ENCODE measurements at places on chromosomes 16 and 17. TPM values are rescaled to one million over a fixed set of nuclear protein-coding genes. Genes with fewer than 3 reads are reported as not detected.
A peak's percentile ranks its signal among the peaks of the same experiment; 100 is the strongest.

The PIGS gene
- total RNA-seq: 54.5 TPM

The CEP112 gene
- 10.6 TPM for total RNA-seq

The KCNH6 gene
- not detected for total RNA-seq

The FOXN1 gene
- total RNA-seq: not detected

The HLF gene
- under 0.01 TPM for total RNA-seq

The SBK1 gene
- not detected for total RNA-seq

The HOXB8 gene
- not detected for total RNA-seq

The CORO6 gene
- total RNA-seq: 12.7 TPM

The C17orf113 gene
- 0.29 TPM for total RNA-seq

GRCh38 chr16:85479972-85480726, 133.0 kb upstream of the GSE1 start:
- DNase-seq: no peak

- peak; percentile 58 for DNase-seq
These were observed 1.6 kb upstream of the MRC2 start for GRCh38 chr17:62625870-62626200.

GRCh38 chr17:51739245-51739886, 419.1 kb downstream of the CA10 start:
- DNase-seq: no peak

DNA sequence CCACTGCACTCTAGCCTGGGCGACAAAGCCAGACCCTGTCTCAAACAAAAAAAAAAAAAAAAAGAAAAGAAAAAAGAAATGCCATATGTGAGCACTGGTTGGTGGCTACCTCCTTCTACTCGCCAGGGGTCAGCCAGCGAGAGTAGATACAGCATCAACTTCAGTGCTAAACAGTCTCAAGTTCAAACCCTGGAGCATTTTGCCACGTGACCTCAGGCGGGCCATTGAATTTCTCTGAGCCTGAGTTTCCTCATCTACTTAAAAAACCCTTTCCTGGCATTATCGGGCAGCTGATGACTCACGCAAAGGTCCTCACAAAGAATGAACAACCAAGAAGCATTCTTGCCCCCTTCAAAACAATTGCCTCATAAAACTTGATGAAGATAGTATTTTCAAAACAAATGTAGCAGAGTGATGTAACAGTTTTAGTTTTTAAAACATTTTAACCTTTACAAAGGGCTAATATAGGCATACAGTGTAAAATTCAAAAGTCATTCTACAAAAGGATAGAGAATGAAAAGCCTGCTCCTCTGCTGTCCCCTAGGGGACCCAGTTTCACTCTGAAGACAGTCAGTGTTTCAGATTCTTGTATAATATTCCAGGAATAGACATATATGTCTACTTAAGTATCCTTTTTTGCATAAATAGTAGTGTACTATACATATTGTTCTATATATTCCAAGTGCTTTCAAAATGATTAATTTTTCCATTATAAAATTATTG, 28.4 kb downstream of the DNAH2 start:
- peak; percentile 92 for DNase-seq

- DNase-seq: peak; percentile 84
These were observed 363.2 kb downstream of the SNX29 start for GRCh38 chr16:12339686-12340085.

- DNase-seq: no peak
These were observed 10.7 kb upstream of the SMTNL2 start for GRCh38 chr17:4573669-4574068.

GRCh38 chr17:55390364-55390977, 31.2 kb downstream of the MMD start:
- DNase-seq: no peak

DNA sequence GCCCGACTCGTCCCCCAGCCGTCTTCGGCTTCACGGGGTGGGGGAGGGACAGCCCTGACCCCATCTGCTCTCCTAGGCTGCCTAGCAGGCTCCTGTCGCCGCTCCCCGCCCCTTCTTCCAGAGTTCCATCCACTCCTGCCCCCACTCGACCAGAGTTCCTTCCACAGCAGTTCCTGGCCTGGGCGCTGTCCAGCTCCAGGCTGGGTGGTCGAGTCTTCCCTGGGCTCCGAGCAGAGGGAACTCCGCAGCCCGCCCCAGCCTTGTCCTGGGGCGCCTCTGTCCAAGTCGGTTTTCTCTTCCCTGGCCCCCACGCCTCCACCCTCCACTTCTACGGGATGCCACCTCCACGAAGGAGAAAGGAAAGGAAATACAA, 1.4 kb downstream of the PYY start:
- DNase-seq: peak; percentile 84
